ENCODE measurements at places on chromosomes 13 and 19.

- no peak for DNase-seq
- no peaks in the 10 kb centered on the region for H3K36me3 ChIP-seq
- no peaks in the 10 kb centered on the region for H3K27me3 ChIP-seq
These were observed 371.4 kb downstream of the UQCRFS1 start for GRCh38 chr19:28841531-28841930.

DNA sequence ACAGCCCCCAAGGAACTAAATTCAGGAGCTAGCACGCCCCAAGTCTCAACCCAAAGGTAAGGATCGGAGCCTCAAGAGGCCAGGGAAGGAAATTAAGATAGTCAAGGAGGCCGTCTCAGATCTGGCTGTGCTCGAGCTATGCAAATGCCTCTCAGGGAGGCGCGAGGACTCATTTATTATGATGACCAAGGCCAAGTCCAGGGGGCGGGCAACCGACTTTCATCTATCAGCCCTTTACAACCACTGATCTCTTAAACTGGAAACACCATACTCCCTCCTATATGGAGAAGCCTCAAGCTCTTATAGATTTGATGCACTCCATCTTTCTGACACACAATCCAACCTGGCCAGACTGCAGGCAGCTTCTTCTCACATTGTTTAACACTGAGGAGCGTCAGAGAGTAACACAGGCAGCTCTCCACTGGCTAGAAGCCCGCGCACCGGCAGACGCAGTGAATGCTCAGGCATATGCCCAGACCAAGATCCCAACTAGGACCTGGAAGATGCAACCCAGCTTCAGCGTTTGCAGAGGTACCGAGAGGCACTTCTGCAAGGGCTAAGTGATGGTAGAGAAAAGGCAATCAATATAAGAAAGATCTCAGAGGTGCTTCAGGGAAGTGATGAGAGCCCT, 9.6 kb upstream of the SLC15A1 start:
- no peaks in the 10 kb centered on the region for H3K36me3 ChIP-seq
- no peak overlapping the region for H3K27ac ChIP-seq
- no peak for DNase-seq
- peaks cover 5% of the 10 kb centered on the region for H3K27me3 ChIP-seq
- no peaks in the 10 kb centered on the region for H3K4me1 ChIP-seq

- H3K4me3 ChIP-seq, result no peak overlapping the region
- peaks cover 4% of the 10 kb centered on the region for H3K27me3 ChIP-seq
- no peak for DNase-seq
These were observed 23.6 kb downstream of the CACNG6 start for GRCh38 chr19:54014920-54015560.

DNA sequence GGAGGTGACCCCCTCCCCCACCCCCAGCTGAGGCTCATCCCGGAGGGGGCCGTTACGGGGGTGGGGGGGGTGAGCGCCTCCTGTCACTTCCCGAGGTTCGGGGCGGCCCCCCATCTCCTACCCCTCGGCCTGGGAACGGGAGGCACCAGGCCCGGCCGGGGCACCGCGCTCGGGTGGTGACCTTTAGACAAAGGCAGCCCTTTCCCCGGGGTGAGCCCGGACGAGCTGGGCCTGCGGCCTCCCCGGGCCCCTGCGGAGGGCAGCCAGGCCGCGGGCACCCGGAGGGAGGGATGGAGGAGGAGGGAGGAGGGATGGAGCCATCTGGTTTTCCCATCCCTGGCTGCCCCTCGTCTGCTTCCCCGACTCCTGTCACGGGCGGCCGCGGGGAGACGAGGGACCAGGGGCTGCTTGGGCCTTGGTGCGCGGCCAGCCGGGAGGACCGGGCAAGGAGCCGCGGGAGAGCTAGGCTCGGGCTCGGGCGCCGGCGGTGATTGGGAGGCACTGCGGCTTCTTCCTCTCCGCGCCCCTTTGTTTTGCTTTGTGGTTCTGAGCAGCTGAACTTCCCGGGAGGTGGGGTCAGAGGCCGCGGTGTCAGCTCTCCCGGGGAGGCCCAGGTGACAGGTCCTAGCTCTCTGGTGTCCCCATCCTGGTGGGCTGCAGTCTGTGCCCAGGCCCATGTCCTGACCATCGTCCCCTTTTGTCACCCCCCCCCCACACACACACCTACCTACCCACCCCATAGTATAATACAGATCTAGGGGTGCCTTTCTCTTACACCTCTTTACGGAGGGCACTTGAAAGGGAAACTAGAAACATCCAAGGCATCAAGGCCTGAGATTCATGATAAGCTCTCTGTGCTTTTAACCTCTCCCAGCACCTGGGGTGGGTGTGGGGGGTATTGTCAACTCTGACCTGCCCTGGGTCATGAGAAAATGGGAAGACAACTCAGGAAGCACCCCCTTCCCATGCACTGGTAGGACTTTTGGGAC, 1.3 kb downstream of the BICRA start:
- peaks cover 3% of the 10 kb centered on the region for H3K36me3 ChIP-seq
- H3K4me3 ChIP-seq, result peak overlapping the region; percentile 84
- peak overlapping the region; percentile 87 for H3K27ac ChIP-seq

DNA sequence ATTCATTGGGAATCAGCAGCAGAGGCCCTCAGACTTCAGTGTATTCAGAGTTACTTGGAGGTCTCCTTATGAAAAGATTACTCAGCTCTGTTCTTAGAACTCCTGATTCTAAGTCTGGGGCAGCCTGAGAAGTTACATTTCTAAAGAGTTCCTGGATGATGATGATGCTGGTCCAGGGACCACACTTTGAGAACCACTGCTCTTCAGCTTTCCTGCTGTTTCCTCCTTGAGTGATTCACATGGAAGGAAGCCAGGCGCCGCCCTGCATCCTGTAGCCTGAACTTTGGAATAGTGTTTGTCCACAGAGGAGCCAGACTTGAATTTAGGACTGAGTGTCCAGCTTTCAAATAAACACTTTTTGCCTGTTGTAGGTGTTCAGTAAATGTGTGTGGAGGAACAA, 2.9 kb downstream of the CEBPG start:
- H3K4me1 ChIP-seq, result peaks cover 29% of the 10 kb centered on the region
- peaks cover 4% of the 10 kb centered on the region for H3K36me3 ChIP-seq
- peaks cover 6% of the 10 kb centered on the region for H3K27me3 ChIP-seq
- H3K27ac ChIP-seq, result peak overlapping the region; percentile 49
- DNase-seq, result no peak
- H3K4me3 ChIP-seq, result no peak overlapping the region

GRCh38 chr13:80658705-80659104, 317.8 kb upstream of the SPRY2 start:
- H3K27ac ChIP-seq, result no peak overlapping the region
- no peak for DNase-seq
- H3K4me1 ChIP-seq, result no peaks in the 10 kb centered on the region
- peaks cover 3% of the 10 kb centered on the region for H3K27me3 ChIP-seq
- H3K36me3 ChIP-seq, result no peaks in the 10 kb centered on the region
- H3K4me3 ChIP-seq, result no peak overlapping the region

GRCh38 chr13:22077205-22077683, 406.4 kb downstream of the FGF9 start:
- H3K36me3 ChIP-seq, result no peaks in the 10 kb centered on the region
- no peak overlapping the region for H3K4me3 ChIP-seq
- peaks cover 2% of the 10 kb centered on the region for H3K4me1 ChIP-seq
- DNase-seq, result no peak
- peaks cover 2% of the 10 kb centered on the region for H3K27me3 ChIP-seq
- no peak overlapping the region for H3K27ac ChIP-seq

GRCh38 chr13:44474122-44474910, 100.7 kb downstream of the SERP2 start:
- H3K27ac ChIP-seq, result peak overlapping the region; percentile 85
- H3K4me3 ChIP-seq, result no peak overlapping the region
- DNase-seq, result no peak
- H3K4me1 ChIP-seq, result peaks cover 15% of the 10 kb centered on the region
- no peaks in the 10 kb centered on the region for H3K27me3 ChIP-seq

- no peak overlapping the region for H3K27ac ChIP-seq
- H3K4me1 ChIP-seq, result no peaks in the 10 kb centered on the region
- H3K27me3 ChIP-seq, result peaks cover 9% of the 10 kb centered on the region
These were observed 7.1 kb upstream of the LILRA5 start for GRCh38 chr19:54319892-54320670.

DNA sequence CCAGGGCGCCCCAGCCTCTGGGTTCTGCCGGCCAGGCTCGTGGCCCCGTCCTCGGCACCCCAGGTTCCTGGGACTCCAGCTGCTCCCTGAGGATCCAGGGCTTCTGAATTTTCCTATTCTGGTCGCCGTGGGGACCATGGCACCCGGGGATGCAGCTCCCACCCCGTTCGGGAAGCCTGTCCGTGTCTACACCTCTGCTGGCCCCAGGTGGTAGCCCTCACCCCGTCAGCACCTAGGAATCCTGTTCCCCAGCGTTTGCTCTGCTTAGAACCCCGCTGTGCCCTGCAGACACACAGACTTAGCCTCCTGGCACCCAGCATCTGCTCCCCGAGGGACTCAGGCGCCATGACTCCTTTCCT, 960 bp downstream of the PPFIA3 start:
- no peak overlapping the region for H3K27ac ChIP-seq
- peaks cover 12% of the 10 kb centered on the region for H3K4me1 ChIP-seq
- peaks cover 19% of the 10 kb centered on the region for H3K27me3 ChIP-seq
- DNase-seq, result no peak

GRCh38 chr19:39845172-39845571, 1.0 kb downstream of the FBL start:
- H3K4me3 ChIP-seq, result peak overlapping the region; percentile 96
- H3K4me1 ChIP-seq, result peaks cover 32% of the 10 kb centered on the region
- peaks cover 4% of the 10 kb centered on the region for H3K27me3 ChIP-seq
- H3K36me3 ChIP-seq, result peaks cover 5% of the 10 kb centered on the region
- peak overlapping the region; percentile 21 for H3K27ac ChIP-seq

GRCh38 chr19:573519-573825, 1.1 kb downstream of the BSG start:
- peaks cover 7% of the 10 kb centered on the region for H3K27me3 ChIP-seq
- DNase-seq, result no peak
- H3K36me3 ChIP-seq, result peaks cover 5% of the 10 kb centered on the region
- H3K4me1 ChIP-seq, result peaks cover 20% of the 10 kb centered on the region
- H3K27ac ChIP-seq, result peak overlapping the region; percentile 14

GRCh38 chr13:84934911-84935310, 864.3 kb downstream of the SLITRK6 start:
- H3K36me3 ChIP-seq, result no peaks in the 10 kb centered on the region
- DNase-seq, result no peak
- H3K4me1 ChIP-seq, result no peaks in the 10 kb centered on the region
- no peak overlapping the region for H3K27ac ChIP-seq
- H3K4me3 ChIP-seq, result no peak overlapping the region

GRCh38 chr13:30734439-30734838, 904 bp upstream of the ALOX5AP start:
- H3K4me3 ChIP-seq, result no peak overlapping the region
- H3K36me3 ChIP-seq, result no peaks in the 10 kb centered on the region
- H3K27ac ChIP-seq, result no peak overlapping the region
- no peak for DNase-seq

DNA sequence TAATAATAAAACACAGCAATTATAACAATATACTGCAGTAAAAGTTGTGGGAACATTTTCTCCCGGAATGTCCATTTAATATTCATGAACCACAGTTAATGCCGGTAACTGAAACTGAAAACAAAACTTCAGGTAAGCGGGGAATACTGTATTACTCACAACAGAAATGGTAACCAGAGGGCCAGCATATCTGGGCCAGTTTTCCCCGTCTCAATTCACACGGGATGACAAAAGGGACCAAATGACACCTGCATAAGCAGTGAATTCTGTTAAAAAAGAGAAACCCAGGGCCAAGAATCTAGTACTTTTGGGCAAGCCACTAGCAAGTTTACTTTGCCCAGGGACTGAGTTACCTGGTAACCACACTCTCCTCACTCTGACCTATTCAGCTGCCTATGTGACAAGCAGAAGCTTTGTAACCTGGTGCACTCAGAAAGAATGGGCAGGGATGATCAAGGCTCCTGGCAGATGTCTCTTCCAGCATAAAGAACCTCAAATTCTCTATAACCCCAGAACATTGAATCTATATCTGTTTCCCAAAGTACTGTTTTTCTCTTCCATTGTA, 1171.2 kb downstream of the DIAPH3 start:
- H3K4me3 ChIP-seq, result no peak overlapping the region
- no peak for DNase-seq
- no peaks in the 10 kb centered on the region for H3K27me3 ChIP-seq
- H3K36me3 ChIP-seq, result no peaks in the 10 kb centered on the region

- H3K27ac ChIP-seq, result no peak overlapping the region
- no peak for DNase-seq
- H3K4me3 ChIP-seq, result no peak overlapping the region
- H3K36me3 ChIP-seq, result no peaks in the 10 kb centered on the region
- H3K4me1 ChIP-seq, result peaks cover 8% of the 10 kb centered on the region
These were observed 575.6 kb downstream of the DCT start for GRCh38 chr13:93903909-93904308.

- peak overlapping the region; percentile 49 for H3K4me3 ChIP-seq
- DNase-seq, result no peak
- peaks cover 12% of the 10 kb centered on the region for H3K4me1 ChIP-seq
- H3K27ac ChIP-seq, result peak overlapping the region; percentile 41
These were observed 14.9 kb upstream of the SCN1B start for GRCh38 chr19:35015270-35015953.

DNA sequence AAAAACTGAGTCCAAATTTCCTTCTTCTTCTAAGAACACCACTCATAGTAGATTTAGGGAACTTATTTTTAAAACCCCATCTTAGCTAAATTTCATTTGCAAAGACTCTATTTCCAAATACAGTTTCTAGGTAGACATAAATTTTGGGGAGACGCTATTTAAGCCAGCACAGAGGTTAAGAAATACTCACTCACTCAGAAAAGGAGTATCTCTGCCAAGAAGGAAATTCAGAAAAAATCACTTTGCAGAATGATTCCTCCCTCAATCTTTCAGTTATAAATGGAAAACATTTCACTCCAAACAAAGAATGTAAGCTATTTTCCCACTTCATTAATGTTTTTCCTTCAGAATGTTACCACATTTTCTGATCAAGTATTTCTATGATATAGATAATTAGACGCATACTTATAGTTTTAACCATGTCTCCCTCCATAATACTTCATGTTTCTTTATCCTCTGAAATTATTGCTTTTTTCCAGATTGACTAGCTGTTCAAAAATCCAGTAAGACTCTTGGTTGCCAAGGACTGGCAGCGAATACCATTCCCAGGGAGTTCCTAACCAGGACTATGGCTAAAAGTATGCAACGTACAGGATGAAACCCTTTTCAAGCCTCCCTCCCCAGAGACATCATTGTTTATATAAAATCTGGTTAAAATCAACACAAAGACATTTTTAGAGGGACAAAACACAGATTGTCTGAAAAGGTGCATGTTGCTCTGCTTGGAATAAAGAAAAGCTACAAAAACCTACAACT, 52.5 kb upstream of the RXFP2 start:
- H3K27ac ChIP-seq, result no peak overlapping the region
- H3K27me3 ChIP-seq, result no peaks in the 10 kb centered on the region
- H3K36me3 ChIP-seq, result no peaks in the 10 kb centered on the region
- no peak overlapping the region for H3K4me3 ChIP-seq

DNA sequence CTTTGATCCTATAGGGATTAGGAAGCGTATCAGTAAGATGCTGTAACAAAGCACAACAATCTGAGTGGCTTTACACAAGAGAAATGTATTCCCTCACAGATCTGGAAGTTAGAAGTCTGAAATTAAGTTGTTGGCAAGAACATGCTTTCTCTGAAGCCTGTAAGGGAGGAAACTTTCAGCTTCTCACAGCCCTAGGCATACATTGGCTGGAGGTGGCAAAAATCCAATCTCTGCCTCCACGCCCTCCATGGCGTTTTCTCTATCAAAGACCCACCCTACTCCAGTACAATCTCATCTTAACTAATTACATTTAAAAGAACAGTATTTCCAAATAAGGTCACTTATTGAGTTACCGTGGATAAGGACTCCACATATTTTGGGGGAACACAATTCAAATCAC, 211.9 kb downstream of the TDRD3 start:
- no peaks in the 10 kb centered on the region for H3K36me3 ChIP-seq
- no peak for DNase-seq
- H3K27ac ChIP-seq, result no peak overlapping the region
- no peaks in the 10 kb centered on the region for H3K27me3 ChIP-seq
- H3K4me1 ChIP-seq, result no peaks in the 10 kb centered on the region
- H3K4me3 ChIP-seq, result no peak overlapping the region
